DMS53 (cell line): ENCODE measurements at places on chromosomes 4 and X.

GRCh38 chrX:31838617-31839016, 766.8 kb upstream of the FTHL17 start:
- no peak for DNase-seq

GRCh38 chrX:154719132-154719675, 31.7 kb downstream of the GAB3 start:
- DNase-seq: no peak

DNA sequence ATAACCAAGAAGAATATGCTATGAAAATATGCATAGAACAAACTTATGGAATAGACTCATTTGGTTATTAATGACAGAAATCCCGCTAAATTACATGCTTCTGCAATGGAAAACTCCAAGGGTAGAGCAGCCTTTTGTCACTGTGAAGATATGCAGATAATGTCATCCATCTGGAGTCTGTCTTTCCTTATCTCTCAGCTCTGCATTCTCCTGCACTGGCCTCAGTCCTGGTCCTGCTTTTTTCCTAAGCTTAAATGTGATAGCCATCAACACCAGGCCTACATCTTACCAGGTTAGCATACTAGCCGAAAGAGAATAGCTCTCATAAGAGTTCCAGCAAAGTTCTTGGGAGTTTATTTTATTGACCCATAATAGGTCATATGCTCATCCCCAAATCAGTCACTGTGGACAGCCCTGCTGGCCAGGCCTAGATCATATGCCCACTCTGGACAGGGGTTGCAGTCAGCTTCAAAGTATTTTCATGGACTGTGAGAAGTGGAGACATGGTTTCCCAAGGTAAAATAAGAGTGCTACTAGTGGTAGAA, 86.5 kb upstream of the LEF1 start:
- DNase-seq: no peak

GRCh38 chr4:74133786-74134499, 24.0 kb upstream of the MTHFD2L start:
- DNase-seq: peak; percentile 85

DNA sequence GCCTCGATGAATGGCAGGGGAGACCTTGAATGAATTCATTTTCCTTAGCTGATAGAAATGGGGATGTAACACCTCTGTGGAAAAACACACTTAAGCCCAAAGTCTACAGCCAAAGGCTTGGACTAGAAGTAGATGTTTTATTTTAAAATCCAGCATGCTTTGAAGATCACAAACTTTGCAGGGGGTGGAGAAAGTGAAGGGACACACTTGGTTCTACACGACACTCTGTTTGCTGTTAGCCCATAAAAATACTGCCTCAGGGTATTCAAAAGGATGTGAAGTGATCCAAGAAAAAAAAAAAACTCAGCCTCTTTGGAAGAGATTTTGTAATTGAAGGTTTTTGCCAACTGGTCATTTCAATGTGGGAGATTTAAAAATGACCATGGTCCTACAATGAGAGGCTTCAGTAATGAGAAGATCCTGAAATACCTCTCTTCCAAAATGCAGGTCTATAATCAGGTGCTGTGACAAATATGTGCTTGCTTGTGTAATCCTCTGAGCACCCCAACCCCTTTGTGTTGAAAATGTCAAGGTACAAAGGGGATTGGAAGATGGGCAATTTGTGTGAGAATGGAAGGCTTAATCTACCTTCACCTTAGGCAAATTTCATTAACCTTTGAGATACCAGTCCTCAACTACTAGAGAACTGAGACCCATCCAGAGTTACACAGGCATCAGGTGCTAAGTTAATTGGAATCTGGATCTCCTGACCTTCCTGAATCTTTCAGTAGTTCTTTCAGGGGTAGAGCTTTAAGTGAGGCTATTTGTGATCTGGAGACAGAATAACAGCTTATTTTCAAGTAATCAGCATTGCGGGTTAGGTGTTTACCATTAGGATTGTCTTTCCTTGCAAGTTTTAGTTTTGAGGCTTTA, 82.5 kb downstream of the HS6ST2 start:
- no peak for DNase-seq

DNA sequence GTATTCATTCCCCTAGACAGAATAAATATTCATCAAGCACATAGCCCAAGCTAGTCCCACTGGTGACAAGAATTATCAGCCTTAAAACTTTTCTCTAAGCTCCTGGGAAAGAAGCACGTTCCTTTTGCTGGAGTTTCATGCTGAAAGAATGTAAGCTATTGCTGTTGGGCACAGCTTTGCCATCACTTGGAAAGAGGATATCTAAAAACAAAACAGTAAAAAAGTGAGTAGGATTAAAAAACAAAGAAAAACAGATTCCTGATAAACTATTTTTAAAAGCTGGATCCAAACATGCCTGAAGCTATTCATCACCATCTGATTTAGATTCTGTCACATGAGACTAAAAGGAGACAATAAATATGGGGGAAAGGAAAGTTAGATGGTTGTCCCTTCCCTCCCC, 176.8 kb downstream of the SCFD2 start:
- DNase-seq: no peak

DNA sequence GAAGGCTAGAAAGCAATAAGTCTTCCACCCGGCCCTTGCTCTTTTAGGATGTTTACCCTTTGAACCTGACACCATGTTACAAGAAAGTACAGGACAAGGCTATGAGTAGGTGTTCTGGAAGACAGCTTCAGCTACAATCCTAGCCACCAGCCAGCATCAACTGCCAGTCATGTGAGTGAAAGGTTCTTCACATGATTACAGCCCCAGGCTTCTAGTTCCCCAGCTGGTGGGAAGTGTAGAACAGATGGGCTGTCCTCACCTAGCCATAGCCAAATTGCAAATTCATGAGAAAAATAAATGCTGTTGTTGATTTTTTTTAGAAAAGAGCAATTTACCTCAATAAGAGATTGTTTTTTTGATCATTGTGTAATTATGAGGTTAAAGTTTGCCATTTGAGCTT, 60.8 kb downstream of the GRXCR1 start:
- DNase-seq: no peak

DNA sequence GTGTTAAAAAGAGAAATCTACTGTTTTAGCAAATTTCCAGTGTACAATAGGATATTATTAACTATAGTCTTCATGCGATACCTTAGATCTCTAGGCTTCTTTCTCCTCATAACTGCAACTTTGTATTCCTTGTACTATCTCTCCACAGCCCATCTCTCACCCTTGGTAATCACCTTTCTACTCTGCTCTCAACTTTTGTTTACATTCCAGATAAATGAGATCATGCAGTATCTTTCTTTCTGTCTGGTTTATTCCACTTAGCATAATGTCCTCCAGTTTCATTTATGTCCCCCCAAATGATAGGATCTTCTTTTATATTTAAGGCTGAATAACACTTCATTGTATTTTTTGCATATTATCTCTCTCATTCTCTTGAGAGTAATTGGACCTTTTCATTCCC, 165.5 kb downstream of the HS3ST1 start:
- DNase-seq: peak; percentile 71

GRCh38 chr4:57051524-57051923, 58.7 kb downstream of the IGFBP7 start:
- no peak for DNase-seq

DNA sequence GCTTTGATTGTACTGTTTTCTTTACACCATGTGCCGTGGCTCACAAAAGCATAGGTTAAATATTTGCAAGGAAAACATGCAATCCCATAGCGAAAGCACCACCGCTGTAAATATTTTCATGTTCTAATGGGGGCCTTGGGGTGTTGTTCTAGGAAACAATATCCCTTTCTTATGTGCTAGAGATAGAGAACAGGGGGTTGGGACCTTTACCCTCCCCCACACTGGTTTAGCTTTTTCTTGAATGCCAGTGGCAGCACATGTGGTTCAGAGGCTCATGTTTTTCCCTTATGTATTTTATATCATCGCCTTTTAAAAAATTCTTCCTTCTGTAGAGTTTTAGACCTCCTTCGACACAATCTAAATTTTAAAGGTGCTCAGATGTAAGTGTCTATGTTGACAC, 422.6 kb upstream of the TENM3 start:
- peak; percentile 59 for DNase-seq

- DNase-seq: no peak
Observed at GRCh38 chrX:3271834-3272186, 74.6 kb downstream of the MXRA5 start.

DNA sequence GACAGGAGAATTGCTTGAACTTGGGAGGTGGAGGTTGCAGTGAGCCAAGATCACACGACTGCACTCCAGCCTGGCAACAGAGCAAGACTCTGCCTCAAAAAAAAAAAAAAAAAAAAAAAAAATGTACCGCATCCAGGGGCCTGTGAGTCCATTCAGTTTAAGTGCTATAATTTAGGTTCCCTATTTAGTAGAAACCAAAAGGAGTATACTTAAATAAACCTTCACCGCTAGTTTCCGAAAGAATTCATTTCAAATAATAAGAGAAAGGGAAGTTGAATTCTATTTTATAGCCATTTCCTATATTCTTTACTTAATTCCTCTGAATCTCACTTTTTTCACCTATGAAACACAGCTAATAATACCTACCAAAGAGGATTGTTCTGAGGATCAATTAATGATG, 20.8 kb upstream of the LRBA start:
- peak; percentile 28 for DNase-seq

- peak; percentile 9 for DNase-seq
Observed at GRCh38 chr4:105179539-105180401, 33.1 kb downstream of the TET2 start.

- no peak for DNase-seq
Observed at GRCh38 chr4:30912098-30912714, 192.0 kb downstream of the PCDH7 start.

DNA sequence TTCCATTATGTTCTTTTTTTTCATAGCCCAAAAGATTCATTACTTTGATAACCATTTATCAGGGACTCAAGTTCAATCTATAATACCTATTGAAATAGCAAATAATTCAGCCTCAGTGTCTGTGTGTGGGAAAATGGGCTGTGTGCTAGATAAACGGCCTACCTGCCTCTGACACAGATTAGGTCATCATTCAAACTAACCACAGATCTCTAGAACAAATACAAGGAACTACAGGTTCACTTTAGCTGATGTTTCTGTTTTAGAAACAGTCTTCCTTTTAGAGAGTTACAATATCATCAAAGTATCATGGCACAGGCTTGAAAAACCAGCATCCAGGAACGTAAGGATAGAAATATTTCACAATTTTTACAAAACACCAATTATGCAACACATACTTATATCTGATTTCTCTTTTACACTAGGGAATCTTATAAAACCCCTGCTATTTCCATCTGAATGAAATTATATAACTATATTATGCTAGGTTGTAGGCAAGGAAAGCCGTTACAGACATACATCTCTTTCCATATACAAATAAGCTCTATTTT, 56.6 kb upstream of the MAB21L2 start:
- DNase-seq: peak; percentile 6

DNA sequence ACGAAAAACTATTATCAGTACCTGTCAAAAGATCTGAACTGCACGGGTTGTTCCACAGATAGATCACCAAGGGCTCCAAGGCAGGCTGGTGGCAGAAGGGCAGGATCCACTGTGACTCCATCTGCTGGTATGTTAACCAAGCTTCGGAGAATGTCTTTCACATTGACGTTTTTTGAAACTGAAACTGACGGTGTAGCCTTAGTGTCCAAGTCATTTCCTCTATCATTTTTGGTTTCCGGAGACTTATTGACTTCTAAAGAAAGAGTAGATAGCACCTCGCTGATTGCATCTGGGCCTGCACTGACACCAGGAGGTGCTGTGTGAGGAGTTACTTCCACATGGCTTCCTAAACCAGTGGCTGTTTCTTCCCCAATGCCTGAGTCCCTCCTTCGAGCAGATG, 186.9 kb downstream of the LRBA start:
- no peak for DNase-seq

DNA sequence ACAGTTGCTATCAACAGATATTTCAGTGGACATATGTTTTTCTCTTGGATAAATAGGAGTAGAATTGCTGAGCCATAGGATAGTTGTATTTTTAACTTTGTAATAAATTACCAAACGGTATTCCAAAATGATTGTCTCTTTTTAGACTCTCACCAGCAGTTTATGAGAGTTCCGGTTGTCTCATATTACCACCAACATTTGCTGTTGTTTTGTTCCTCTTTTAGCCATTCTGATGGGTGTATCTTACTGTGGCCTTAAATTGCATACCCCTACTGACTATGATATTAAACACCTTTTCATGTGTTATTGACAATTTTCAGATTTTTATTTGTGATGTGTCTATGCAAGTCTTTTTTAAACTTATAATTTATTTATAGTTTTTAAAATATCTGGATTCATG, 39.7 kb downstream of the SNX25 start:
- DNase-seq: no peak

DNA sequence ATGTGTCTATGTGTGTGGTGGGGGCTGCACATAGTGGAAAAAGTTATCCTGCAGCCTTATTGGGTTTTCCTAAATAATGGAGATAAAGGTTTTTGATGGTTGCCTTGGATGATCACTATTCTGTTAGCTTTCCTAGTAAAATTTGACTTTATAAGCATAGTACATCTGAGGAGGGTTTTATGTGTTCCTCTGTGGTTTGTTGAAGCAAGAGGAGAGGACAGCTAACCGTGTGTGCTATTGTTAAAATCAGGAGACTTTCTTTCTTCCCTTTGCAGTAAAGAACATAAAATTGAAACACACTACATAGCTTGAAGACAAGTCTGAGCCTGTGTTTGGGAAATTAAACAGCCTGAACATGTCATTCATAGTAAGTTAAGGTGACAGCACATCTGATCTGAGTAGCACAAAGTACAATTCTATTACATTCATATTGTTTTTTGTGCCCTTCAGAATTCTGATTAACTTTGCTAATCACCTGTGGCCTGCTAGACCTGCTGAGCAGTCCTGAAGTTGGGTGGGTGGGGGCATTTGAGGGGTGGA, 36.8 kb downstream of the C4orf51 start:
- DNase-seq: no peak

- DNase-seq: no peak
Observed at GRCh38 chrX:134599184-134599914, 58.9 kb downstream of the PLAC1 start.

- DNase-seq: peak; percentile 25
Observed at GRCh38 chr4:36056136-36056535, 188.2 kb downstream of the ARAP2 start.

- no peak for DNase-seq
Observed at GRCh38 chr4:17068891-17069290, 170.4 kb upstream of the LDB2 start.

- no peak for DNase-seq
Observed at GRCh38 chrX:130190801-130191200, 19.0 kb downstream of the RAB33A start.

GRCh38 chr4:21726255-21726815, 222.2 kb downstream of the KCNIP4 start:
- DNase-seq: no peak

- DNase-seq: no peak
Observed at GRCh38 chr4:102174719-102175189, 170.5 kb downstream of the SLC39A8 start.

- DNase-seq: no peak
Observed at GRCh38 chr4:2721586-2721985, 34.5 kb downstream of the TNIP2 start.

DNA sequence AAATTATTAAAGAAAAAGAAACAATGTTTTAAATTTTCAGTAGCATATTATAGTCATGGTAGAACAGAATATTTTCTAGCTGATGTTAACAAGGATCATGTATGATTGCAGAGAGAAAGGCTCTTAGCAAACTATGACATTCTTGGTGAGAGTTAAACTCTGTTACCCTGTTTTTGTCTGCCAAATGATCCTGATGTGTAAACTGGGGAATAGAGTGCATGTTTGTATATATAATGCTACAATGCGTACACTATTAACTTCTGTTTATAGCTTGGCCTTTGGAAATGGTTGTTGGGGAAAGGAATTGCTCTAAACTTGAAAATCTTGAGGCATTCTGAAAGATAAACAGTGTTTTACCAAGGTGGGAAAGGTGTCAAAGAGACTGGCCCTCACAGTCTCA, 292.7 kb downstream of the ARHGAP24 start:
- DNase-seq: no peak
